Activated CD4-positive, alpha-beta memory T cell treated with anti-CD3 and anti-CD28 coated beads, Interleukin-2, amount 10 ng/mL, durations not matched to agents 7 days and 5 days (primary cell): ENCODE measurements at places on chromosomes 2 and 18. TPM values are rescaled to one million over a fixed set of nuclear protein-coding genes. Genes with fewer than 3 reads are reported as not detected.

KIF1A gene
- total RNA-seq, result 0.58 TPM

IL37 gene
- 0.48 TPM for total RNA-seq

HOXD1 gene
- not detected for total RNA-seq

SKOR2 gene
- not detected for total RNA-seq

PROKR1 gene
- not detected for total RNA-seq

HES6 gene
- 2.7 TPM for total RNA-seq

ARHGEF33 gene
- total RNA-seq, result not detected

DNA sequence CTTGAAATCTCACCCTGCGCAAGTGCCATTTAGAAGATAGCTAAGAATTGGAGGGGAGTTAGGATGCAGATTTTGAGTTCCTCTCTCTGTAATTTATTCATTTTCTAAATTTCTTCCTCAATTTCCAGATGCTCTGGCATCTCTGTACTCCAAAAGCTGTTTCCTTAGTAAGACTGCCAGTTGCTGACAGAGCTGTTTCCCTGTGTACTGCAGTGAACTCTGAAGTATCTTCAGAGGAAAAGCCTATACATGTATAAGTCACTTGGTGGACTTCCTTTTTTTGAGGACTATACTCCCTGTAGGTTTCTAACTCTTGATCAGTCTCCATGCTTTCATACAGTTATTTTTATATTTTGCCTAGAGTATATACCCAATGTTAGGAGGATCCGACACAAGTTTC, 1.5 kb upstream of the RESP18 start:
- no peak for DNase-seq

DNA sequence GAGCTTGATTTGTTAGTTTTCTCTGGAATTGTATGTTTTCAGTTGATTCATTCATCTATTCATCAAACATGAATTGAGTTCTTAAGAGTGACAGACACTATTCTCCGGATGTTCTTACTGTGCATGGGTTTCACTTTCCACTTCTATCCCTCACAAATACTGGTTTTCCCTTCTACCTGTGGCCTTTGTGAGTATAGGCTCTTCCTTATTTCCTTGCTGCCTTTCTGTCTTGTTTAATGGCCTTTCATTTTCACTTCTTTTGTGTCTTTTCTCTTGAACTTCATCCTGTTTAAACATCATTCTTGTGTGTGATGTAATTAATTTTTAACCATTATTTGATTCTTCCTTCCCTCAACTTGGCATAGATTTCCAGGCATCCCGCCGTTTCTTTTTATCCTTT, 90.7 kb downstream of the CRIM1 start:
- DNase-seq, result no peak

- DNase-seq, result no peak
Observed at GRCh38 chr2:165401285-165401852, 68.1 kb upstream of the CSRNP3 start.

DNA sequence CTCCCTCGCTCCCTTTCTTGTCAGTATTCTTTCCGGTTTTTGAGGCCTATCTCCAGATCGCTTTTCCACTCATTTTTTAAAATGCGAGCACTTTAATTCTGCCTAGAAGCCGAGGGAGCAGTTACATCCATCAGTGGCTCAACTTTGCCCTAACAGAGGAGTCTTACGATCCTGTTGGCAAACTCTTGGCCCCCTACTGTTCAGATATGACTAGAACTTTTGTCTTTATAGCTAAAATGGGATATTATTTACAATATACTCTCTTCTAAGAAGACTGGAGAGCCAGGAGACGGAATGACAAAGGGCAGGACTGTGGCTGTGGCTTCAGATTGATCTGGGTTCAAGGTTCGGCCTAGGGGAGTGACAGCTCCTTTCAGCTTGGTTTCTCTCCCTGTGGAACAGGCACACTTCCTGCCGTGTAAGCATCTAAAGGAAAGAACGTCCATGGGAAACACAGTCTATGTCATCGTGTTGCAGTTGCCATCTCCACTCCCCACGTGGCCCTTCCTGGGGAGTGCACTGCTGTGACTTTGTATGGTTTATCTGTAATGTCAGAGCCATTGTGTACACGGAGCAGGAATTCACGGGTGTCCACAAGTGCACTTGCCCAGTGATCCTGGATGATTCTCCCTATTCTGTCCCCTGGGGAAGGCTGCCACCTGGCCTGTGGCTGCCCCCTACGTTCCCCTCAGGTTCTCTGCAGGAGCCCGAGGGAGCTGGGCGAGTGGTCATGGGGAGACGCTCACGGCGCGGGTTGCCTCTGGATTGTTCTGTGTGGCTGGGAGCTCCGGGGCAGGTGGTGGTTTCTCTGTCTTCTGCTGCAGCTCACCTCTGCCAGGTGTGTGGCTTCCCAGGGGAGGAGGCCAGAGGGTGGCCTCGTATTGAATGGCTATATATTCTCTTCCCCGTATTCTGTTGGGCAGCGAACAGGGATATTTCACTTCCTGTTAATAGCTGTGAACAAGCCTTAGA, 222.0 kb downstream of the LDLRAD4 start:
- DNase-seq, result no peak

DNA sequence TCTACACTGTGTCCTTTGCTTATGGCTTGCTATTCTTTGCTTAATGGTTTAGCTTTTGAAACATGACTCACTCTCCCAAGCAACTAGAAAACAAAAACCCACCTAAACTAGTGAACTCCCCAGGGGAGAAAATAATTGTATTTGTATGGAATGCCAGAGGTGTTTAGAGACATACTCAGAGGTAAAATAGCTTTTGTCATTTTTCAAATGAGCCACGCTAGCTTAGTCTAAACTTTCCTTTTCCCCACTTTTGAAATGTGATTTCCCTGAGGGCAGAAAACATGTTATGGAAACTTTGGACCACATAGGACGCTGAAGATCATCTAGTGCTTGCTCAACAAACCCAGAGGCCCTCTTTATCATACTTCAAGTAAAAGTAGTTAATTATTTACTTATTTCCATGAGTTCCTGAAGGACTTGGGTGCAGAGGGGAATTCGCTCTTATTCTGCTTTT, 16.5 kb upstream of the CYTIP start:
- DNase-seq, result no peak

DNA sequence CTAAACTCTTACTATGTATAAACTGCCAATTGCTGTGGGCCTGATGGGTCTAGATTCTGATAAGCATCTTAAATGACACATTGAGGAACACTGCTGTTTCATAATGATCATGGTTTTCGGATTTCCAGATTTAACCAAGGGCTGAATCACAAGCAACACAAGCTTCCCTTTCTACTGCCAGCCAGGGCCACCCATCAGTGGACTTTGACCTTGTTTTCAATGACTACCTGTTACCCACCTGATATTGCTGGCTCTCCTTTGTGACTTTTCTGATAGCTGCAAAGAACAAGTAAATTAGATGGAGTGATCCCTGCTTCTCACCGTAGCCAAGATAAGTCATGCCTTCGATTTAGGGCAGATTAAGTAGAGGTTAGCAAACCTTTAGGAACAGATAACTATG, 259.0 kb downstream of the PAX3 start:
- DNase-seq, result no peak

GRCh38 chr2:147008481-147008880, 836.3 kb upstream of the ACVR2A start:
- DNase-seq, result no peak

- no peak for DNase-seq
Observed at GRCh38 chr2:149622343-149622742, 34.8 kb upstream of the MMADHC start.

GRCh38 chr2:7945026-7945425, 736.8 kb upstream of the ID2 start:
- DNase-seq, result no peak

DNA sequence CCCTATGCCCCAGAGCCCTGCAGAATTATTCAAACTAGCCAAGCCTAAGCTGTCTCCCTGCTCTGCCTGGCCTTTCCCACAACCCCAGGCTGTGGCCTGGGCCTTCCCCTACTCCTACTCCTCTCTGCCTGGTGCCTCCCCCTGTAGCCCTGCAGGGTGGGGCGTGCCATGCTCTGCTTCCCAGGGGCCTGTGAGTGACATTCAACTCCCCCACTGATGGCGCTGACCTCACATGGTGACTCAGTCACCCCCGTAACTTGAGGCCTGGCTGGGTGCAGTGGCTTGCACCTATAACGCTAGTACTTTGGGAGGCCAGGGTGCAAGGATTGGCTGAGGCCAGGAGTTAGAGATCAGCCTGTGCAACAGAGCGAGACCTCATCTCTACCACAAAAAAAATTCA, 60.6 kb downstream of the KIF1A start:
- no peak for DNase-seq
